ENCODE measurements at places on chromosomes 11 and 22.

DNA sequence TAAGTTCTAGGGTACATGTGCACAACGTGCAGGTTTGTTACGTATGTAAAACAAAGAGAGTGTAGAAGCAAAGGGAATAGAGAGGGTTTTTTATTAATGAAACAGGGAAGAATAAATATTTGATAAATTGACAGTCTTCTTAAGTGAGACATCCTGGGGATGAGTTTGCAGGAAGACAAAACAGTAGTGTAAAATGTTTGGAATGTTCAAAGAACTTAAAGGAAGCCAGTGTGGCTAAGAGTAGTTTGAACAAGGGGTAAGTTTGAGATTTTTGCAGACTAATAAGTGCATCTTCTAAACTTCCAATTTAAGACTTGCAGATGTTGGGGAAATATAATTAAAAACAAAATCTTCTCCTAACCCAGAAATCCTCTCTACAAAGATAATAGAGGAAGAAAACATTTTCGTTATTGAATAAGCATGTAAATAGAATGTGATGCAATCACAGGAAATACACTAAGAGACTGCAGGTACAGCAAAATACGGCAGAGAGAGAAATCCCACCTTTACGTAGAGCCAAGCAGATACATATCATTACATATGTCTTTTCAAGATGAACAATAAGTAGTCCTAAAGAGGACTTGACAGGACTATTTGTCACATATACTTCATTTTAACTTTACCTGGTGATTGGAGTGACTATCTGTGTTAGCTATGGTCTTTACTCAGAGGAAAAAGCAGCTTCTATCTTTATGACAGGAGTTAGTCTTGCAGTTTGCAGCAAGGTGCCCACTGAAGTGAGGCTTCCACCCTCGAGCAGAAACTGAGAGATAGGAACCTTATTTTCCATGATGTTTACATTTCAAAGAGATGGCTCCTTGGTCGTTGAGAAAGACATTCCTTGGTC lies 402.1 kb downstream of the CNTN5 start:
- DNase-seq, result no peak

GRCh38 chr11:65810046-65810868 lies 23.4 kb downstream of the OVOL1 start:
- no peak for DNase-seq

- DNase-seq, result no peak
Observed at GRCh38 chr11:2072551-2073261, 66.5 kb downstream of the IGF2 start.

- DNase-seq, result peak; percentile 33
Observed at GRCh38 chr11:101862391-101863233, 52.2 kb upstream of the CEP126 start.

GRCh38 chr11:124643042-124643604 lies 20.5 kb downstream of the TBRG1 start:
- DNase-seq, result no peak

DNA sequence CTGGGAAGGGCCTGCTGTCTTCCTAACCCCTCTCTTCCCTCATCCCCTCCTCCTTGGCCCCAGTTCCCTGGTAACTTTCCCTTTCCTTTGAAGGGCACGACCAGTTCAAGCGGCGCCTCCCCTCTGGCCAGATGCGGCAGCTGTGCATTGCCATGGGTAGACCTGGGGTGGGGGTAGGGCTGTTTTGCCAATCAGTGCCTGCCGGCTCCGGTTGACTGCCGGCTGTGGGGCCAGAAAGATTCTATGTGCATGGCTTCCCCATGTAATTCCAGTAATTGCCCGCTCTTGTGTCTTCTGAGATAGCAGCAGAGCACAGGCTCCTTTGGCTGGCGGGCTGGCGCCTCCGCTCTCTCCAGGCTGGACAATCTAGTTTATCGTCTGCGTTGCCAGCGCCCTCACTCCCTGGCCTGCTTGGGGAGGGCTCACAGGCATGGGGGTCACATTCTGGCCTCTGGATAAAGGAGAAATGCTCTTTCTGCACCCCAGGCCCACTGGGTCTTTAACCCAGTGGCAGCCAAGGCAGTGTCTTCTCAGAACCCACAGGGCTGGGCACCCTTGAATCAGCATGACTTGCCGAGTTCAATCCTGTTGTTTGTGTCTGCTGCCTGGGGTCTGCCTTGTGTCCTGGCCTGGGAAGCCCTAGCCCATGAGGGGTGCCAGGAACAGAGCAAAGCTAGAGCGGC lies 9.4 kb downstream of the SIDT2 start:
- no peak for DNase-seq

DNA sequence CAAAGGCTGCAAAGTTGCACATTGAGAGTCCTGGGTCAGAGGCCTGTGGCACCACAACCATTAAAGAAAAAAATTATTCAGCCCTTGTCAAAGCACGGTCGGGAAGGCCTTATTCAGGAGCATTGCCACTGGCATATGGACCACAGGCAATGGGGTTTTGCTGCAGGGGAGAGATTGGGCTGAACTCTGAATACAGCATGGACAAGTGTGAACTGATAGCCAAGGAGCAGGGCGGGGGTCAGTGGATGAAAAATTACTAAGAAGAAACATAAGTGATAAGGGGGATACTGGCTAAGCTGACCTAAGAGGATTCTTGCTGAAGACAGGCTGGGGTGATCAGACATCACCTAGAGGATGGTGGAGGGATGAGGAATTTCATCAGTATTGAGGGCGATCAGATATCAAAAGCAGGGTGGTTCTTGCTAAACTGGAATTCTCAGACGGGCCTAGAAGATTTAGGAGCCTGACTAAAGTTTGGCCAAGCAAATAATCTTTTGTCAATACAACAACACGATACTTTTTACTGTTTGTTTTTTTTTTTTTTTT lies 3.3 kb upstream of the DGCR8 start:
- DNase-seq, result no peak

- no peak for DNase-seq
Observed at GRCh38 chr22:29351042-29351441, 35.5 kb upstream of the RASL10A start.

DNA sequence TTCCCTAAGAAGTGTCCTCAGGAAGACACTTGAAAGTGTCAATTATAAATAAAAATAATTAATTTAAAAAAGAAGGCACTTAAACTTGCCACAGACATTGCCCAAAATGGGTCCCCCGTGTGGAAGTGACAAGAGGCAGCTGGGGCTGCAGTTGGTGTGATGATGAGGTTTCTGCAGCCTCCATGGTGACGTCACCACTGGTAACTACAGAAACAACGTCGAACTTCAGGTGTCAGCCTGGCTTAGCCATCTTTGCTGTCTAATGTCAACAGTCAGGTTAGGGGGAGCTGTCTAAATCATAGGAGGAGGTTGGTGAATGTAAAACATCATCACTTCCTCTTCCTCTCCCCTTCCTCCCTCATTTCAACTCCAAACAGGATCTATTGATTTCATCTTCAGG lies 328.6 kb downstream of the MN1 start:
- DNase-seq, result no peak

GRCh38 chr11:70423523-70424505 lies 25.5 kb downstream of the CTTN start:
- no peak for DNase-seq

DNA sequence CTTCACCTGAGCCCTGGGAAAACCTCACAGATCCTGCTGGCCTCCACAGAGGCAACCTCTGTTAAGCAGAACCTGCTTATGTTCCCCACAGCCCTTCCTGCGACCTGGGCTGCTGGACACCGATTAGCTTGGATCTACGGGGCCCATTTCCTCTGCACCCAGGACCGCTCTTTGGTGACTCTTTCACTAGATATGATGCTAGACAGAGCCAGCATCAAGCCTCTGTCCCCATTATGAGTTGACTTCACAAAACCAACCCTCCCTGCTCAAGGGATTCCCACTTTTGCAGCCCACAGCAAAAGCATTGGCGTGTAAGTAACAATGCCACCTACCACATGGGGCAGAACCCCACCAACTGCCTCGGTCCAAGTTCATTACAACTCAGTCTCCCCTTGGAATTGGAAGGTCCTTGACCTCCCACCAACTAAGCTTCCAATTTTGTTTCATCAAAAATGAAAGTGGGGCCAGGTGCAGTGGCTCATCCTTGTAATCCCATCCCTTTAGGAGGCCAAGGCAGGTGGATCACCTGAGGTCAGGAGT lies 15.2 kb upstream of the TMPRSS4 start:
- no peak for DNase-seq

DNA sequence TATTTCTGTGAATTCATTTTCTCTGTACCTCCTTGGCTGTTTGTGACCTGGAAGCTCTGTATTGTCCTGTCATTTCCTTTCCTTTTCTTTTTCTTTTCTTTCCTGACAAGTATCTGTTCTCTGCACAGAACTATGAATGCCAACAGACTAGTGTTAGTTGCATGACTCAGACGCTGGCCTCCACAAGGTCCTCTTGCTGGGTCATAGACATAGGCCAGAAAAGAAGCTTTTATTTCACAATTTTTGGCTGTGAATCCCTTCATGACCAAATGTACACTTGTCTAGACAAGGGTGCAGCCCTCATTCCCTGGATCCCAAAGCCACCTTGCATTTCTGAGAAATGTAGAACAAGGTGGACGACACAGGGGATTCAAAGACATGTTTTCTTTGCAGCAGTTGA lies 104.1 kb upstream of the MTNR1B start:
- DNase-seq, result no peak

- no peak for DNase-seq
Observed at GRCh38 chr11:93370260-93370659, 39.7 kb downstream of the DEUP1 start.

- no peak for DNase-seq
Observed at GRCh38 chr11:104000798-104001197, 35.6 kb upstream of the DDI1 start.

DNA sequence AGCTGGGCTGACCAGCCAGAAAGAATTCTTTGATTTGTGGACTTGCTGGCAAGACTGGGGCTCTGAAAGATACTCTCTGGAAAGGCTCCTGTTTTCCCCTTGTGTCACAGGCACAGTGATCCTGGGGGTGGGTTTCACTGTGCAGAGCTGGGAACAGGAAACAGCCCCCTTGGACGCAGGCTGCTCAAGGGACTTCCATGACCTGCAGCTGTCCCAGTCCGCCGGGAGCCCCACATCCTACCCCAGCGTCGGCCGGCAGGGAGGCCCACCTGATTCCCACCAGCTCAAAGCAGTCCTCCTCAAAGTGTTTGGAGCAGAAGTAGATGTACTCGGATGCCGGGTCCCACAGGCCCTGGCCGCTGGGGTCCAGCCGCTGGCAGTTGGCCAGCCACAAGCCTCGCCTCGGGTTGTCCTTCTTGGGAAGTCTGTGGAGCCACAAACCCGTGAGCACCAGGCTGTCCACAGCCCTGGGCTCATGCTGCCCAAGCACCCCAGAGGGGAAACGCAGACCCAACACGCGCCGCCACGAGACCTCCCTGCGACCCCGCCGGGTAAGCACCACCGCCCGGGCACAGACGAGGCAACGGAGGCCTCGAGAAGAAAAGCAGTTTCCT lies 824 bp downstream of the THAP7 start:
- DNase-seq, result no peak

DNA sequence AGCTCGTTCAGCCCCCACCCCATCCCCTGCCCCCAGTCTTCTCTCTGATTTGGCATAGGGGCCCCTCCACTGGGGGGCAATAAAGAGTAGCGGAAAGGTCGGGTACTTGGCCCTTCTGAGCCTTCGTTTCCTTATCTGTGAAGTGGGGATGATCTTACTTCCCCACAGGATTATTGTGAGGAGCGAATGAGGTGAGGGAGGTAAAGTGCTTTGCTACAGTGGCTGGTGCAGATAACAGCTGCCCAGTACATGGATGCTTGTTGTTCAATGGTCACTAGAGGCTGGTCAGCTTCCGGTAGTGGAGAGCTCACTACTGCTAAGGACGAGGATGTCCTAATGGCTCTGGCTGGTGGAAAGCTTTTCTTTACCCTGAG lies 101.2 kb downstream of the CEP164 start:
- no peak for DNase-seq

DNA sequence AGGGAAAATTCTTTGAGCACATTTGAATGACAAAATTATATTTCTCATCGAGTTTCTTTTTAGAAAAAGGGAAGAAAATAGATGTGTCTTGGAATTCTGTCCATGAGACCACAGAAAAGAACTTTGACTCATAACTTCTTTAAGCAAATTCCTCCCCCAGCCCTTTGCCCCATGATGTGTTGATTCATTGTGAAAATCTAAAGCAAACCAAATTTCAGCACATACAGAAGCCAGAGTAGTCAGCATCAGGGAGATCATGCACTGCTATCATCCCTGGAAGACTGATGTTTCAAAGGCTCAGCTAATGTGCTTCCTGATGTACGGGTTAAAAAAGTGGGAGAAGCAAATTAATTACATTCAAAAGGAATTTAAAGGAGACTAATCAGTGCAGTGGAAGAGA lies 159.7 kb downstream of the FAT3 start:
- no peak for DNase-seq

DNA sequence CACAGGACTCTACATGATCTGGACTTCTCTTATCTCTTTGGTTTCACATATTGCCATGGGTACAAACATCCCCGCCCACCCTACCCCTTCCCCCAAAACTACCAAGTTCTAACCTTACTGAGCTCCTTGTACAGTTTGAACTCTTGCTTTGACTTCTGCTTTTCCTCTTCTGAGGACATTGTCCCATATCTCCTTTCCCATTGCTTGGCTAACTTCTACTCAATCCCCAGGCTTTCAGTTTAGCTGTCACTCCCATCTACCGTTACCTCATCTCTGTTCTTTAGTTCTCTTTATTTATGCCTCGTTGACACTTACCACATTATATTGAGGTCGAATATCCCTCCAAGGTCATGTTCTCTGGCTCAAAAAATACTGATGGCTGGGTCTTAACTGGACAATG lies 393.5 kb upstream of the CADM1 start:
- DNase-seq, result no peak

GRCh38 chr11:4580124-4580523 lies 1.4 kb upstream of the OR52I2 start:
- DNase-seq, result no peak

DNA sequence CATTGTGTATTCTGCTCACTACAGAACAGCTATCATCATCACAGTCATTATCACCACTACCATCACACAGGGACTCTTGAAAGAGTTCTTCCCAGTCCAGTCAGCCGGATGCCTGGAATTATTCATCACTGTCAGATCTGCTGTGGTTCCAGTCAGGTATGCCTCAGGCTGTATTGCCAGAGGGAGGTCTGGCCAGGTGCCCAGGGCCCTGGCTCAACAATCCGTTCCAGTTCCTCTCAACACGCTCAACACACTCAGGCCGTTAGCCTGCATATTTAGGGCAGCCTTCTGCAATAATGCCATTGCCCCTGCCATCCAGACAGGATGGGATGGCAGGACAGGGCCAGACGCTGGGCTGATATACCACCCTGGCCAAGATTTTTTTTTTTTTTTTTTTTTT lies 28.6 kb upstream of the RASL10A start:
- peak; percentile 54 for DNase-seq

- DNase-seq, result no peak
Observed at GRCh38 chr11:112127056-112127455, 36.8 kb downstream of the IL18 start.
